ENCODE measurements at places on chromosomes 1 and 21.

- DNase-seq: no peak
Measured at GRCh38 chr1:8679395-8679800, 138.0 kb downstream of the RERE start.

GRCh38 chr1:34164771-34165391 is at the start of gene CSMD2:
TSS of gene CSMD2 (minus strand) at chr1:34165230. CDS start at chr1:34165097, 133 bp downstream.
- DNase-seq: no peak

- DNase-seq: peak; percentile 45
Measured at GRCh38 chr1:230127105-230128054, 60.3 kb downstream of the GALNT2 start.

GRCh38 chr1:235093013-235093695 is 35.5 kb downstream of the TOMM20 start:
- no peak for DNase-seq

DNA sequence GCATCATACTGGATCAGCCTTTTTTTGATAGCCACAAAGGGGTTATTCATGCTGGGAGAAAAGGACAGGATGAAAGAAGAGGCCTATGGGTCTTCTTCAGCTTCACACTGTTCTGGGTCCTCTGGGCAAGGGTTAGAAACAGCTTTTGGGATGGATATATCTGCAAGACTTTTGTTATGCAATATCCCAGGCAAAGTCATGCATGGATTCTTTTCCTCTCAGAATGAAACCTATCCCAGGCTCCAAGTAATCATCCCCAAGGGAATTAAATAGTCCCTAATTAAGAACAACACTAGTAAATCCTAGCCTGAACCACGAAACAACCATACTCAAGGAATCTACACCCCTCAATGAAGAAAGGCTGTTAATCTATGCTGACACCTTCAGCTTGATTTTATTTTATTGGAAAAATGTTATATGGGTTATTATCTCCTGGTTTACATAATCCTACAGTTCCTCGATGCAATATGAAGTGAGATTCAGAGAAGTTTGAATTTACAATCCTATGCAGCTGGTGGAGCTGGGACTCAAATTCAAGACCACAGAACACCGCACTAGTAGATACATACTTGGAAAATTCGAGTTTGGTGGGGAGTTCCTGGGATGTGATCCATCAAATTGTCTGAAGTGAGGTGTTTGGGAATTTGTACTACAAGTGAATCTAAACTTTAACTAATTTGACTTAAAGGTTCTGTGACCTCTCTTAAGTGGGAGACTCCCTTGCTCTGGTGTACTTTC is 338.6 kb downstream of the TBX15 start:
- DNase-seq: no peak

- no peak for DNase-seq
Measured at GRCh38 chr1:16978567-16979474, 1.6 kb downstream of the MFAP2 start.

DNA sequence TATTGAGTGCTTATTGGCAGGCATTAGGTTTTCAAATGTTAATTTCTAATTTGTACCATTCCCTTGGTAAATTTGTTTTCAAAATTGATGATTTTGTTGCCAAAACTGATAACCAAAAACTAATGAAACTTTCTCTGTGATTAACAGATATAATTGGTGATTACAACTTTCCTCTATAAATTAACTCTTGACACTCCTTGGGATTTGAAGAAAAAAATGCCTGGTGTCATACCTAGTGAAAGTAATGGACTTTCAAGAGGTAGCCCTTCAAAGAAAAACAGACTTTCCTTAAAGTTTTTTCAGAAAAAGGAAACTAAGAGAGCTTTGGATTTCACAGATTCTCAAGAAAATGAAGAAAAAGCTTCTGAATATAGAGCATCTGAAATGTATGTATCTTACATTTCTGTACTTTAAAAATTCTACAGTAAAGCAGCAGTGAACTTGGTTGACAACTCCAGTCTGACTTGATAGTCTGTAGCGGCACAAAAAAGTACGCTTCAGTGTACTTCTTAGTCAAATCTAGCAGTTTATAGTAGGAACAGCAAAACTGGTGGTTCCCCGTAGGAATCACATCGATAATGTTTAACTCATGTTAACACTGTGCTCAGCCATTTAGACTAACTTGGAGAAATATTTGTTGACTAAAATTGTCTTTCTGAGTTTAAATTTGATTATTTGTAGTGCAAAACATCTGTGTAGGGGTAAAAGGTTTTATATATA is 3.0 kb downstream of the USP1 start:
- DNase-seq: no peak

- DNase-seq: no peak
Measured at GRCh38 chr1:244860078-244860477, 4.3 kb downstream of the HNRNPU start.

- DNase-seq: no peak
Measured at GRCh38 chr21:33293811-33294216, 27.6 kb downstream of the IL10RB start.

GRCh38 chr1:247415423-247416361 is at the start of gene NLRP3:
TSS of gene NLRP3 (plus strand) at chr1:247416173. CDS start at chr1:247418801, 2,628 bp downstream.
- no peak for DNase-seq

GRCh38 chr1:185477638-185478580 is 160.9 kb upstream of the IVNS1ABP start:
- DNase-seq: no peak

DNA sequence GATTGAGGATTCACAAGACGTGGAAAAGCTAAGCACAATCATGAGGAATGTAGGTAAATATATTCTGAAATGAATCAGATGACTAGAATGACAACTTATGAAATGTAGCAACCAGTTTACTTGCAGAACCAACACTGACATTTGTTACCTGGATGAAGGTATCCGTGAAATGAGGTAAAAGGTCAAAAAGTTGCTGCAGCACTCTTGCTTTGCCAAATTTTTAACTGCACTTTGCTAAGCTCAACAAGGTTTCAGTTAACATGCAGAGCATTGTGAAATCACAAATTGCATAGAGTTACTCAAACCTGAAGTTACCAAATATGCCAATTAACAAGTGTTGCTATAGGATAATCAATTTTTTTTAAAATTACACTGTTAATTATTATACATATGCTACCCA is 1280.1 kb downstream of the KCNT2 start:
- DNase-seq: no peak

- no peak for DNase-seq
Measured at GRCh38 chr1:67604778-67605177, 80.2 kb upstream of the GADD45A start.

GRCh38 chr1:238177960-238178645 is 287.4 kb upstream of the ZP4 start:
- no peak for DNase-seq

DNA sequence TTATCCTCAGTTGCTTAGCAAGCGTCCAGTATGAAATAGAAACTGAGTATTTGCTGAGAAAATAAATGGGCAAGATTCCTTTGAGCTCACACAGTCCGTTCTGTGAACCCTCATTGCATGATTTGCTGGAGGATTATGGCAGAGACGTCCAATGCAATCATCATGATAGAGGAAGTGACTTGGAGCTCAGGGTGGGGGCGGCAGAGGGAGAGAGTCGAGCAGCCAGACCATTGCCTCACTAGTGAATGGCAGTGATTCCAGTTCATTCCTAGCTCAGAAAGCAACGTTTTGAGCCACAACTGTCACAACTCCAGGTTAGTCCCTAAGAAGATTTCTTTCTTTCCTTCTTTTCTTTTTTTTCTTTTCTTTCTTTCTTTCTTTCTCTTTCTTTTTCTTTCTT is 27.5 kb upstream of the COL9A2 start:
- DNase-seq: no peak

- DNase-seq: no peak
Measured at GRCh38 chr1:194233069-194233468, 1046.7 kb upstream of the B3GALT2 start.

- DNase-seq: no peak
Measured at GRCh38 chr1:30756545-30757351, 826 bp downstream of the LAPTM5 start.

- DNase-seq: no peak
Measured at GRCh38 chr21:46159841-46160656, 4.7 kb upstream of the FTCD start.

DNA sequence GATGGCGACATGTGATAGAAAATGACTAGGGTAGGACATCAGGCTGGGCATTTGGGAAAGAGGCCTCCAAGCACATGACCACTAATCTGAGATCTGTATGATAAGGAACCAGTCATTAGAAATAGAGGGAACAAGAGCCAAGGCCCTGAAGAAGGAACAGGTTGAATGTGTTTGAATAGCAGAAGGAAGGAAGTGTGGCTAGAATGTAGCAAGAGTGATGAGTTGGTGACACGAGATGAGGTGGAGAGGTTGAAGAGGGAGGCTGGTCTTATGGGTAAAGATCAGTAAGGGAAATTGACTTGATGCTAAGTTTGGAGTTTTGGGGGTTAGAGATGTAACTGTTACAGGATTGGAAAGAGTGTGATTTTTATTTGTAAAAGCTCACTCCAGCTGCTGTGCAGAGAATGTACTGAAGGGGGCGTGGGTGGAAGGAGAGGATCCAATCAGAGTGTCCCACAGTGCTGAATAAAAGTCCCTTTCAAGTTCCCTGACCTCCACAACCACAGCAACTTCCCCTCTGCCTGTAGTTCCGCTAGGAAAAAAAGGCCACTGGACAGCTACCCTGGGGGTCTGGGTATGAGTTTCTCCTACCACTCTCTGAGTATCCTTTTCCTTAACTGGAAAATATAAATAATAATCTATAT is 295.0 kb downstream of the OMA1 start:
- DNase-seq: no peak

DNA sequence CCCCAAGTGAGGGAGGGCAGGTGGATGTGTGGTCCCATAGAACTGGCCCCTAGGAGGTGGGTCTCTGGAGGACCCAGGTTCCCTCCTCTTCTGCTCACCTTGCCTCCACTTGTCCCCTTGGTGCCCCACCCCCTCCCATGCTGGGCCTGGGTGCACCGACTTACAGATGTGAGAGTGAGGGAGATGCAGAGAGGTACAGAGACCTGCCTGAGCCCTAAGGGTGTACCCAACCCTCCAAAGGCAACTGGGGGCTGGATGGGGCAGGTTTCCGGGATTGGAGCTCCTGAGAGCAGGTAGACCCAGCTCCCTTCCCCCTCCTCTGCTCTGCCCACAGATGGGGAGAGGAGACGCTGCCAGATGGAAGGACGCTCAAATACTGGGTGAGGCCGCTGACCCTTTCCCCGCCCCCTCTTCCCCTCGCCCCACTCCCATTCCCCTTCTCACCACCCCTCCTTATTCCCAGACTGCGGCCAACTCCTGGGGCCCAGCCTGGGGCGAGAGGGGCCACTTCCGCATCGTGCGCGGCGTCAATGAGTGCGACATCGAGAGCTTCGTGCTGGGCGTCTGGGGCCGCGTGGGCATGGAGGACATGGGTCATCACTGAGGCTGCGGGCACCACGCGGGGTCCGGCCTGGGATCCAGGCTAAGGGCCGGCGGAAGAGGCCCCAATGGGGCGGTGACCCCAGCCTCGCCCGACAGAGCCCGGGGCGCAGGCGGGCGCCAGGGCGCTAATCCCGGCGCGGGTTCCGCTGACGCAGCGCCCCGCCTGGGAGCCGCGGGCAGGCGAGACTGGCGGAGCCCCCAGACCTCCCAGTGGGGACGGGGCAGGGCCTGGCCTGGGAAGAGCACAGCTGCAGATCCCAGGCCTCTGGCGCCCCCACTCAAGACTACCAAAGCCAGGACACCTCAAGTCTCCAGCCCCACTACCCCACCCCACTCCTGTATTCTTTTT is 10.3 kb downstream of the TINAGL1 start:
- no peak for DNase-seq

GRCh38 chr1:159989581-159989980 is 35.5 kb upstream of the SLAMF9 start:
- DNase-seq: no peak

- DNase-seq: no peak
Measured at GRCh38 chr1:7921796-7922195, 18.8 kb downstream of the TNFRSF9 start.

DNA sequence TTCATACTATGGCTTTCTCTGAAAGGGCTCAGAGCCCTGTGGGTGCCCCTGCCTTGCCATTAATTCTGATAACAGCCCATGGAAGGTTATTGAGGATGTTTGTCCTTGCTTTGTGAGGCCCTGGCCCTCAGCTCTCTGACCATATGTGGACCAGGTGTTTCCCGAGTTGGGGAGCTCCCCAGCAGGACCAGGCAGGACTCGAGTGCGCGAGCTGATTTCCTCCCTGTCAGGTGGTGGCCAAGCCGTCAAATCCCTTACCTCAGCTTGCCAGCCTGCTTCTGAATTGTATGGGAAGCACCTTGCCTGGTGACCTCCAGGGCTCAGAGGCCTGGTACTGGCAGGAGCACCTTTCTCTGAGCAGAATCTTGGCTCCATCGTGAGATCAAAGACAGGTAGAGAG is 17.9 kb upstream of the SDE2 start:
- no peak for DNase-seq

GRCh38 chr1:21936366-21937031 is 611 bp downstream of the HSPG2 start:
- DNase-seq: no peak

- DNase-seq: no peak
Measured at GRCh38 chr1:216499581-216500272, 76.5 kb upstream of the USH2A start.

- DNase-seq: peak; percentile 60
Measured at GRCh38 chr1:152189657-152190442, 30.8 kb upstream of the RPTN start.

DNA sequence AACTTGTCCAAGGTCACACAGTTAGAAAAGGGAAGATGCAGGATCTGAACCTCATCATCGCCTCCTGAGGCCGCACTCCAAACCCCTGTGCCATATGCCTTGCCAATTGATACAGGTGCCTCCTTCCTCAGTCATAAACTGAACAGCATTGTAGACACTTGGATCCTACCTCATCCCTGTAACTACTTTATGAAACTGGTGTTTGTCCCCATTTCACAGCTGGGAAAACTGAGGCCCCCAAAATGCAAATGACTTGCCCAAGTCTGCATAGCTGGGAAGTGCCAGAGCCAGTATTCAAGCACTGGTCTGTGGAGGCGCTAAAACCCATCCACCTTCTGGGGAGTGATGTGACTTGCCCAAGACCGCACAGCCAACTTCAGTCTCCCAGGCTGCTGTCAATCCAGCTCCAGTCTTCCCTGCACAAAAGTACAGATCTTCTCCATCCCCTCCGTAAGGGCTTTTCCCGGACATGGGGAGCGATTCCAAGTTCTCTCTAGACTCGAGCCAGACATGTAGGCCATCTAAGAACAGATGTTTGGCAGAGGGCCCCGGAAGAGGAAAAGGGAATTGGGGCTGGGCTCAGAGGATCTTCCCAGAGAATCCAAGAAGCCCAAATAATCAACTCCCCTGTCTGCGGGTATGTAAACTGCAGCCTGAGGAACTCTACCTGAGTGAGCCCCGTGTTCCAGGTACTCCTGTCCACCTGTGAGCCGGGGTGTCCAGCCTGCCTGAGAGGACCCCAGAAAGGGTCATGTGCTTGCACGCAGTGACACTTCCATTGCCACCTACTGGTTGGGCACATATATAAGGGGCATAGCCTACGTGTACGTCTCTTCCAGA is 60.5 kb downstream of the SYT2 start:
- no peak for DNase-seq
